NCI-H446 (cell line): ENCODE measurements at places on chromosomes 13 and 19.

DNA sequence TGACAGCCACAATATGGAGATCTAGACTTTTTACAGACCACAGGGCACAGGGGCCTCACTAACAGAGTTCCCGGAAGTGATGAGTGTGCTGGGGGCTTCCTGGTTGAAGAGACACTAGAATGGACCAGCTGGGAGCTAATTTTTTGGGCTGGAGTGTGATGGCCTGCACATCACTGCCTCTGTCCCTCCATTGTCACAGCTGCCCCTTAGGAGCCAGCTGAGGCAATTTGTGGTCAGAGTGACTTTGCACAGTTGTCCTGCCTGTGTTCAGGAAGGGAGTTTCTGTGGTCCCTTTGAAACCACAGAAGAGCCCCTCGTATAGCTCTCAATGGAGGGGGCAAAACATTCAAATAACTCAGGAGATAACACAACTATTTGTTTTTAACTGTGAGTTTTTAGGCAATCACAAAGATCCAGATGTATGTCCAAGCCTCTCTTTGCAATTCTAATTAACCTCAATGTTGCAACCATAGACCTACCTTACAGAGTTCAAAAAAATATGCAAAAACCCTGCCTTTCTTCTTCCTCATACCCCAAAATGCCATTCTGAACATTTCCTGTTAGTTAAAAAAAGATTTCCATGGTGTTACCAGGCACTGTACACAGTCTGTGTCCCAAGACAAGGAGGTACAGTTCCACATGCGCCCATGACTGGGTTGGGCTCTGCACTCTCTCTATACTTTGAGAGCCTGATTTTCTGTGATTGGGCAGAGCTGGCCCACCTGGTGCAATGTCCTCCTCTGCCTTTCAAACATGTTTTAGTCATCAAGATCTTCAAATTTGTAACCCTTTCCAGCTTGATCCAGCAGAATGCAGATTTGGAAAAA is 2.4 kb downstream of the ALOX5AP start:
- DNase-seq, result no peak

DNA sequence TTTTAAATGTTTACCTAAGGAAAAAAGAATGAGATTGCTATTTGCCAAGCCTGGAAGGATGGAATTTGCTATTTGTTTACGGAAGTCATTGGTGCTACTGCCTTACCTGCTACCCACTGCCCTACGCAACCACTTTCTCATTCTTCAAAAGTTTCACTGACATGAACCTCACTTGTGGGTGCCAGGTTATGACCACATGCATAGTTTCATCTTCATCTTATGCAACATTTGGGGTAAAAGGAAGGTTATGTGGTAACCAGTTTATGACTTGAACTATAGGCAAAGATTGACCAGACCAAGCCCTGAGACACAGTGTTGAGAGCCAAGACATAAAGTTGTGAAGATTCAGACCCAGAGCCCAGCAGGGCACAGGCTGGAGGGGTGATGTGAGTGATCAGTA is 142.5 kb downstream of the LACC1 start:
- DNase-seq, result no peak

GRCh38 chr13:21905486-21905885 is 234.6 kb downstream of the FGF9 start:
- DNase-seq, result no peak

DNA sequence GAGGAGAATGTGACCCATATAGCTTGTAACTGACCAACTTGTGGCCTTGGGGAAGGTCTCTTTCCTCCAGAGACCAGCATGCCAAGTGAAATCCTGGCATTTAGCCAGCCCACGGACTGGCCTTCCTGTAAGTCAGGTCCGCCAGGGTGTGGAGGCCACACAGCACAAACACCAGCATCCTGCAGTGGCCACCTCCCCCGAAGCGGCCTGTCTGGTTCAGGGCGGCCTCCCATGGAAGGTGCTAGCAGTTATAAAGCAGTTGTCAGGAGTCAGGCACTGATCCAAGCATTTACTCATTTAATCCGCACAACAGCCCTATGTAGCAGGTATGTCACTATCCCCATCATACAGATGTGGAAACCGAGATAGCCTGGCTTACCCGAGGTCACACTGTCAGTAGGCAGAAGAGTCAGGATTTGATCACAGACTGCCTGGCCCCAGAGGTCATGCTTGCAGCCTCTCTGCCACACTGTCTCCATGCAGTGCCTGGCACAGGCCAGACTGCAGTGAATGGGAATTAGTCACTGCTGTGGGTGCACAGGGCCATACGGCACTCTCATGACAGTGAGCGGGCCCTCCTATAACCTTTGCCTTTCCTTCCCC is 36.7 kb downstream of the CAPN12 start:
- no peak for DNase-seq

DNA sequence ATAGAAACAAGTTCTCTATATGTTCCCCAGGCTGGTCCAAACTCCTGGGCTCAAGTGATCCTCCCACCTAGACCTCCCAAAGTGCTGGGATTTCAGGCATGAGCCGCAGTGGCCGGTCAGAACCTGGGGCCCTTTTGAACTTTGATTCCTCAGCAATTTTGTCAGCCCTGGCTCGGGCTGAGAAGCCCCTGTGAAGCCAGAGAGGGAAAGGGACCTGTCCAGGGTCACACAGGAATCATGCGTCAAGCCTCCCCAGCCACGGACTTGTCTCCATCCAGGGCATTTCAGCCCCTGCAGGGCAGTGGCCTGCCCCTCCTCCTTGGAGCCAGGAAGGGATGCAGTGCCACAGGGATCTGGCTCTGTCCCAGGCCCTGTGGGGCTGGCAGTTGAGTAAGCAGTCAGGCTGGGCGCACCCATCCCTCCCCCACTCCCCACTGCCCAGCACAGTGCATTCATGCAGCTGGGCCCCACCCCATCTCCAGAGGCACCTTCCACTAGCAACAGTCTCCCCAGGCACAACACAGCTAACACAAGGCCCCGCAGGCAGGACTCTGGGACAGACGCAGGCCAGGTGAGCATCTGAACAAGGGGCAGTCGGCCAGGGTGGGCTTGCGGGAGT is at the start of gene CAPS:
Gene CAPS (plus strand): TSS at position 516 of the 619 bp plus-strand sequence. CDS start 153 bp downstream, outside the sequence.
- no peak for DNase-seq

DNA sequence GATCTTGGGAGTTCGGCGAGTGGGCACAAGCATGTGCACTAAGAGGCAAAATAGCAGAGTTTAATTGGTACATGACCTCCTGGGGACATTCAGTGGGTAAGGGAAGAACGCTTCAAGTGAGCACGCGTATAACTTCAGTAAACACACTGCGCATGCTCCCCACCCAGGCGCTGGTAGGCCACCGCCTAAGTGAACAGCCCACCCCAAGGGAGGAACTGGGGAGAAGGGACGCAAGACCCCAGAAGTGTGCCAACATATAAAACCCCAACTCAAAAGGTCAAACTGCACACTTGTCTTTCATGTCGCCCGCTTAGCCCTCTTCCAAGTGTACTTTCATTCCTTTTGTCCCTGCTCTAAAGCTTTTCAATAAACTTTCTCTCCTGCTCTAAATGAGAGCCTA is 10.5 kb upstream of the NTN5 start:
- no peak for DNase-seq

DNA sequence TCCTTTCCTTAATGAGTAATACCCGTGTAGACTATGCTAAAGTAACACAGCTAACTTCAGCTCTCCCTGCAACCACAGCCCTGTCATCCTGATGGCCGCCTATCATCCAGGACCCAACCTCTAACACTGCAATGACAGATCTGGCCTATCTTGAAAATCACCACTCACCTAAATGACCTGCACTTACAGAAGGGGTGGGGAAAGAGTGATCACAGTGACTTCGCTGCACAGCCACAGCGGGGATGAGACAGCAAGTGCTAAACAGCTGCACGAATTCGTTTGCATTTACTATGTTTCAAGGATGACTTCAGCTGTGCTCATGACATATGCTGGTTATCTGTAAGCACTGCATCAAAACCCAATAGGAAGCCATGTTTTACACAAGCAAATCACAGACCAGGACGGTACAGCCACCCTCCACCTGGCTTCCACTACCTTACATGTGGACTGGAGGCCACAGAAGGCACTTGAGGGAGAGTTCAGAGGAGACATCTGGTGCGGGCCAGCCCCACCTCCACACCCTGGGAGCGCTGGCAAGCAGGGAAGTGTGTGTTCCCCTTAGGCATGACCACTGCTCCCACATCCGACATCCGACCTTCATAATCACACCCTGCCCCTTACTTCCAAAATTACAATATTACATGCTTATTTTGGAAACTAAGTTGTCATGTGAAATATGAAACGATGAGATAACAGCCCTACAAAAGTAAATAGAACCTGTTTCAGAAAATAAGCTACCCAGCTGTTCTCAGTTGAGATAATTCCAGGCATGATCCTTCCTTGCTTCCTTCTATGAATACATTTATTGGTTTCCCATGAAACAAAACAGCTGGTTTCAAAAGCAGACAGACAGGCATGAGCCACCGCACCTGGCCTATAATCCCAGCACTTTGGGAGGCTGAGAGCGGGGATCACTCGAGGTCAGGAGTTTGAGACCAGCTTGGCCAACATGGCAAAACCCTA is 95.7 kb downstream of the STK24 start:
- DNase-seq, result no peak

DNA sequence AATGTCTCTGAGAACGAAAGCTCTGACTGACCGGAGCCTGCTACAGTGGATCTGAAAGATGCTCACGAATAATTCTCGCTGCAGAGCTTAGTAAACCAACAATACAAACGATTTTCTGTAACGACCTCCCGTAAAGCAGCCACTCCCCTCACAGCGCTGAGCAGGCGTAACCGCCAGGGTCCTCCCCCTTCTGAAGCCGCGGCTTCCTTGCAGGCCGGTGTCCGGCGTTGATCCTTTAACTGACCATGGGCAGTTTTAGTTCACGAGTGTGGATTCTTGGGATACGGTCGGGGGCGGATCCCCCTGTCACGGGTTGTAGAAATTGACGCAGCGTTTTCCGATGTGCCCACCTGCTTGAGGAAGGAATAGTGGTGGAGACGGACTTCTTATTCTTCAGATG is 75.9 kb downstream of the ATP11A start:
- no peak for DNase-seq

DNA sequence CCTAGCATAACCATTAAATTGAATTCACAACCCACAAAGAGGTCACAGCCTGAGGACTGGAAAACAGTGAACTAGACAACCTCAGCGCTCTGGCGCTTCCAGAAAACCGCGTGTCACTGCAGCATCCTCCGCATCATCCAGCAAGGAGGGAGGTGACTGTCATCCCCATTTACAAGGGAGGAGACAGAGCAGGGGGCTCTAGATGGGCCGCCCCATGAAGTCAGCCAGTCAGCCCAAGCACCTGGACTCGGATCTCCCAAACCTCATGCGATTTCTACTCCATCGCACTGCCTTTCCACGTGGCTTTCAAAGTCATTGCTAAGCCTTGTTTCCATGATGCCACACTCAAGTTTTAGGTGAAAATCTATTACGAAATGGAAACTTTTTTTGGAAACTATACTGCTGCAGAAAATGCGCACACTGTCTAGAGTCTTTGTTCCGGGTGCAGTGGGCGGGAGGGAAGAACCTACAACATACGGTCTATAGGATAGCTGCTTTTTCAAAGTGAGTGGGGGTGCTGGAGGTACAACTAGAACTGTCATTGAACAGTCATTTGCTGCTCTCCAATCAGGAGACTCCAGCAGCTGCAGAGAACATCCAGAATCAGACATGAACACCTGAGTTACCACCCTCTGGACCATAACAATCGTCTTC is 2.8 kb downstream of the AP3D1 start:
- no peak for DNase-seq

DNA sequence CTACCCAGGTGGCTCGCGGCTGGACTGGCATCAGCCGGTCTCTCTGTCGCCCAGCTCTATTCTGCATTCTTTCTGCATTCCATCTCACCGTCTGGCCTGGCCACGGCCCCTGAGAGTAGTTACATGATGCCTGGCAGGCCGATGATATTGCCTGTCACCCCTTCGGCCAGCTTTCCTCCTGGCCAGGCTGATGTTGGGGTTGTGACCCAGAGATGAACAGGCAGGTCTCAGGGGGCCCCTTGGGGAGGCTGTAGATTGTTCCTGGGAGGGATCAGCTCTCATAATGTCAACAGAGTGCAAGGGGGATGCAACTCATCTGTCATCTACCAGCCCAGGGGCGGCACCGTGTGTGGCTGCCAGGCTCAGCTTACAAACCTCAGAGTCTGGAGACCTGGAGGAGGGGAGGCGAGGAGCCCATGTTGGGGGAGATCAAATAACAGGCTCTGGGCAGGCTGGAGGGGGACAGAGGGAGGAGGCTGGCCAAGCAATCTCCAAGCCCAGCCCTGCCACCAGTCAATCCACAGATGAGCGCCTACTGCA is 13.6 kb upstream of the FBXO17 start:
- no peak for DNase-seq

DNA sequence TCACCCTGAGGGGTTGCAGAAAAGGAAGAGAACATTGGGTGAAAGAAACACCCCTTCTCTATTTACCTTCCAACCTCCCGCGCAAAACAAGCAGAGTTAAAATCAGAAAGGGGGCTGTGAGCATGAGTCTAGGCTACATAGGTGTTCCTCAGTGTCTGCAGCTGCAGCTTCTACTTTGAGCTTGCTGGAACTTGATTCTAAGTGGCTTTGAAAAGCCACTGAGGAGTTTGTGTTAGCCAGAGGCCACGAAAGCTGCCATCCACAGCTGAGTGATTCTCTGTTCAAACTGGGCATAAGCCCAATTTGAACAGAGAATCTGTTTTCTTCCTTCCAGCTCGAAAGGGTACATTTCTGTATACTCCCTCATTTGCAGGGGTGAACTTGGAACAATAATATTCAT is 343.9 kb downstream of the PCDH9 start:
- DNase-seq, result peak; percentile 9

GRCh38 chr19:58252102-58252685 is 23.5 kb downstream of the ZNF544 start:
- DNase-seq, result no peak

DNA sequence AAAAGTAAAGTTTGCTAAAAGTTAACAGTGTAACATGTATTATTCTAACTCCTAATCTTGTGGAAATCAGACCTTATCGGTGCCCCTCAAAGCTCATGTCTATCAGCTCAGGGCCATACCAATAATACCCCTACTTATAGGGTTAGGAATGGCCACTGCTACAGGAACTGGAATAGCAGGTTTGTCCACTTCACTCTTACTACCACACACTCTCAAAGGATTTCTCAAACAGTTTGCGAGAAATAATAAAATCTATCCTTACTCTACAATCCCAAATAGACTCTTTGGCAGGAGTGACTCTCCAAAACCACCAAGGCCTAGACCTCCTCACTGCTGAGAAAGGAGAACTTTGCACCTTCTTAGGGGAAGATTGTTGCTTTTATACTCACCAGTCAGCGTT is 1677.7 kb downstream of the OLFM4 start:
- no peak for DNase-seq

DNA sequence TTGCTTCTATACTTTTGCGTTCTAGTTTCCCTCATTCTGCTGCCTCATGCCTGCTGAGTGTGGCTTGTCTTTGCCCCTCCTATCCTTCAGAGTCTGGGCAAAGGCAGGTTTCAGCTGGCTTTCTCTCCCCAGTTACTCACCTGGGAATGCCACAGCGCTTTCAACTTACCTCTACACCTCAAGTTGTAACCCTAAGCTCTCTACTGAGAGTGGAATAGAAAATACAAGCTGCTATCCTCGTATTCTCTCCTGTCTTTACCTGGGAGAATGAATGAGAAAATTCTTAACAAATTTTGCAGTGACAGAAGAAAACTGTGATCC is 316.3 kb upstream of the KLF12 start:
- no peak for DNase-seq

- DNase-seq, result no peak
These were observed 65.2 kb downstream of the COLGALT1 start for GRCh38 chr19:17620696-17621095.
